T-cell (primary cell): ENCODE measurements at places on chromosomes 7 and 10. TPM values are rescaled to one million over a fixed set of nuclear protein-coding genes. Genes with fewer than 3 reads are reported as not detected.

- DNase-seq, result no peak
Measured at GRCh38 chr7:31082447-31082846, 30.3 kb downstream of the ADCYAP1R1 start.

- no peak for DNase-seq
Measured at GRCh38 chr10:93070378-93071176, 3.1 kb upstream of the CYP26A1 start.

GRCh38 chr10:93475871-93476270 lies 6.3 kb downstream of the MYOF start:
- DNase-seq, result no peak

DNA sequence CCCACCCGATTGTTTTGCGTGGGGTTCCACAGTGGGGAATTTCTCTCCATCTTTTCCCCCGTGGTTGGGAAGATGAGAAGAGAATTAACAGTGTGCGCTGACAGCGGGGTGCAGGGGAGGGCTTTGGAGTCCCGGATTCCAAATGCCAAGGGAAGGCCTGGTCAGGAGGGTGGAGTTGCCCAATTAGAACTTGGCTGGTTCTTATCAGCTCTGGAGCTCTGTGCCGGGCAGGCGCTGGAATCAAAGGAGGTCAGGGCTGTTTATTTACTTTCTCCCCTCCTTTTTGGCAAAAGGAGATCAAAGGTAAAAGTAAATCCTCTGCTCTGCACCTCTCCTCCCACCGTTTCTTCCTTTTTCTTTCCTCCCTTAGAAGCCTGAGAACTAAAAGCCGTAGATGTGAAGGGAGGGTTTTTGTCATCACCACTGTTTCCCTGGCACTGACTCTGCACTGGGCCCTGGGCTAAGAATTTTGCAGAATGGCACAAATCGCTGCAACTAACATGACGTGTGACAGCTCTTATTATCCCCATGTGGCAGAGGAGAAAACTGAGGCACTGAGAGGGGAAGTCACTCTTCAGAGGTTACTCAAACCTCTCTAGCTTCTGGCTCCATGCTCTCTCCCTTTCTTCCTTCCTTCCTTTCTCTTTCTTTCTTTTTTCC lies 95.2 kb upstream of the ZNF716 start:
- no peak for DNase-seq

- no peak for DNase-seq
Measured at GRCh38 chr10:127310430-127310829, 114.0 kb upstream of the INSYN2A start.

GRCh38 chr10:9285690-9286089 lies 1231.2 kb downstream of the GATA3 start:
- no peak for DNase-seq

GRCh38 chr10:22631646-22632278 lies 82.6 kb downstream of the PIP4K2A start:
- no peak for DNase-seq

DNA sequence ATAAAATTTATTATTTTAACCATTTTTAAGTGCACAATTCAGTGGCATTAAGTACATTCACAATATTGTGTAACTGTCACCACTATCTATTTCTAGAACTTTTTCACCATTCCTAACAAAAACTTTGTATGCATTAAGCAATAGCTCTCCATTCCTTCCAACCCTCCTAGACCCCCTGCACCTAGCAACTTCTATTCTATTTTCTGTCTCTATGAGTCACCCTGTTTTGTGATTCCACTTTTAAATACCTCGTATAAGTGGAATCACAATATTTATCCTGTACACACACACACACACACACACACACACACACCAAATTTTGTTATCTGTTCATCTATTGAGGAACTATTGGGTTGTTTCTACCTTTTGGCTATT lies 89.2 kb downstream of the ARID5B start:
- DNase-seq, result no peak

- no peak for DNase-seq
Measured at GRCh38 chr7:150375662-150376521, 3.2 kb upstream of the ZNF775 start.

GRCh38 chr10:88467835-88468485 lies 115.2 kb downstream of the RNLS start:
- no peak for DNase-seq

DNA sequence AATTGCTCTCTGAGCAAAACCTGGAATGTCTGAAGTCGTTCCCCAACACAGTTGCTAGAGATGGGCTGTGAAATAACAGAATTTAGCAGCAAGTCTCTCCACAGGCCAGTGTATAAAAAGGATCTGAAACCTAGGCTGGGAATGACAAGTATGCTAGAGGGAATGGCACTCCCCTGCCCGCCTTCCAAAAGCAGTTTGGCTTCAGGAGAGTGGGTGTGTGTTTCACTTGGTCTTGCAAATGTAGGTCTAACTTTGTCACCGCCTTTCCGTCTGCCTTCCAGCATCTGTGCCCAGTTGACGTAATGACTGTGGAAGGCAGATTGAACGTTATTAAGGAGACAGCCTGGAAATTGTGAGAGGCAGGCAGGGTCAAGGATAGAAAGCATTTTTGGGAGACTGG lies 18.0 kb upstream of the MTURN start:
- DNase-seq, result no peak

- DNase-seq, result peak; percentile 27
Measured at GRCh38 chr7:77538281-77539212, 1.5 kb downstream of the PTPN12 start.

DNA sequence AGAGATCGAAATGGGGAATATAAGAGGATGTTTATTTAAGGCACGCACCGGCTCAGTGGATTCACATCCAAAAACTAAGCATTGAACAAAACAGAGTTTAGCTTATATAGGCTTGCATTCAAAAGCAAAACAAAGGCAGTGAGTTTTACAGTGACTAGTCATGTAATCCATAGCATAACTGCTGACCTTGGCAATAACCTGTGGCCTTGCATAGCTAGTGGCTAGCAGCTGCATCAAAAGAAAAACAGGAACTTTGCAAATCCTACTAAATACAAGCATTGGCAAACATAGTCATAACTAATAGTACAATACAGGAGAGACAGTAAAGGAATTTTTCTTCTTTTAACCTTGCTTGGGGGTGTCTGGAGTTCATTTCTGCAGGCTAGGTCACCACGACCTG lies 9.7 kb upstream of the ZNF485 start:
- no peak for DNase-seq

DNA sequence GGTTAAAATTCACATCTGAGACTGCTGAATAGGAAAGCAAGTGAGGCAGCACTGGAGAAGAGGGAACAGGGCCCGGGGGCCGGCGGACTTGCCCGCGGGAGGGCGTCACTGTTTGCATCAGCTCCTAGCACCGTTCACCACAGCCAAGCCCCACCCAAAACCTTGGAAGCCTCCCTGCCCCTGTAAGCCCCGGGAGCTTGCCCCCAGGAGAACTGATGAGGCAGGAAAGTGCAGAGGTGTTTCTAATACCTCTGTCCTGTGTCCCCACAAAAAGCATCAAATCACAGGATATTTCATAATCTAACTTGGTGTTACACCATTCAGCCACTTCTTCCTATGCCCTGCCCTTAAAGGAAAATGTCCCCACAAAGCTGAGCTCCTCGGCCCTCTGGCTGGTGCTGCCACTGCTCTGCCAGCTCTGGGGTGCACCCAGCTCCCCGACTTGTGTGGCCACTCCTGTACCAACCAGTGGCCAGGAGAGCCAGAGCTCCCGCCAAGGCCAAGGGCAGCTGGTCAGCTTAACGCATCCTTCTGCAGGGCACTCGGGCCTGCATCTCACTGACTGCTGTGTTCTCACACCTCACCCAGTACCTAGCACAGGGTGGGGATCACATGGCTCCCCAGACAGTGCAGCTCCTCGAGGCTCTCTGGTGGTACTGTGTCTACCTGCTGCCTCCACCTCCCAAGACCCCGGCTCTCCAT lies 47.3 kb upstream of the CNPY1 start:
- no peak for DNase-seq

DNA sequence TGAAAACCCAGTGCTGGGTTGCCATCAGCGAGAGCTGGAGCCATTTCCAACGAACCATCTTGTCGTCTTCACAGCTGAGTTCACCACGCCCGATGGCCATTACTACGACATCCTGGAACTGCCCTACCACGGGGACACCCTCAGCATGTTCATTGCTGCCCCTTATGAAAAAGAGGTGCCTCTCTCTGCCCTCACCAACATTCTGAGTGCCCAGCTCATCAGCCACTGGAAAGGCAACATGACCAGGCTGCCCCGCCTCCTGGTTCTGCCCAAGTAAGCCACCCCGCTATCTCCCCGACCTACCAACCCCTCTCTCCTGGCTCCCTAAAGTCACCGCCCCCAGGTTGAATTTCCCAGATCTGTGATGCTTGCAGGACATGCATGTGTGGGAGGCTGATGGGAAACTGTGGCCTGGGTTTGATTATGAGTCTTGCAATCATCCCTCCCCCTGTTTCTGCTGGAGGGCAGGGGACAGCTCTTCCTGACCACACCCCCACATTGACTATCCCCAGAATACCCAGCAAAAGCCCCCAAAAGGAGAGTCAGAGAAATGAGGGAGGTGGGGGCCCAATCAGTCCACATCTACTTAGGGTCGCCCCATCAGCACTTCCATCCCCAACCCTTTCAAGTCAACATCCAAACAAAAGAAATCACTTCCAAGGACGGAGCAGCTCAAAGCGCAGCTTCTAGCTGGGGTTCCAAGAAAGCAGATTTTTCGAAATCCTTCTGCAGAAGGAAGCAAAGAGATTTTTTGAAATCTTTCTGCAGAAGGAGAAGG lies 6.9 kb downstream of the SERPINE1 start:
- DNase-seq, result no peak

DNA sequence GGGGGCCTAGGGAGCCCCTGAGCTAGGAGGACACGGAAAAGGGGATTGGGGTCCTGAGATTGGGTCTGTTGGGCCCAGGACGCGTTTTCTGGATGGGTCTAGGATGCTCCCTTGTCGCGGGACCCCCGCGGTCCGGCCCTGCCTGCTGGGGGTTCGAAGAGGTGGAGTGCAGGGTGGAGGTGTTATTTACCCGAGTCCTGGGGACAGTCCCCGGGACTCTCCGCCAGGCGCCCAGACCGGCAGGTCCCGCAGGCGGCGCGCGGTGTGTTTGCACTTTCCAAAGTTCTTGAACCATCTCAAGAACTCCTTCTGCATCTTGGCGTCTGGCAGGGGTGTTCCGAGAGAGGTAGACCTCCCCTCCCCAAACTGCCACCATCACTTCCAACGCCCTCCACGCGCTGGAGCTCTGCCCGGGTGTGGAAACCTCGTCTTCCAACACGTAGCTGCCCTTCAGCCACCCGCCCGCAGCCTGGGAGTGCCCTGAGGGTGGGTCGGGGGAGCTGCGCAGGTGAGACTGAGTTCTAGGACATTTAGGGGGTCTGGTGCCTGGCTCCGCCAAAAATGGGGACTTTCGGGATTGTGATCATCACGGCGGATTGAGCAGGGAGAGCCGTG lies 569 bp downstream of the CAV1 start:
- DNase-seq, result peak; percentile 27

GRCh38 chr7:156667110-156667426 lies 26.5 kb downstream of the RNF32 start:
- DNase-seq, result no peak

DNA sequence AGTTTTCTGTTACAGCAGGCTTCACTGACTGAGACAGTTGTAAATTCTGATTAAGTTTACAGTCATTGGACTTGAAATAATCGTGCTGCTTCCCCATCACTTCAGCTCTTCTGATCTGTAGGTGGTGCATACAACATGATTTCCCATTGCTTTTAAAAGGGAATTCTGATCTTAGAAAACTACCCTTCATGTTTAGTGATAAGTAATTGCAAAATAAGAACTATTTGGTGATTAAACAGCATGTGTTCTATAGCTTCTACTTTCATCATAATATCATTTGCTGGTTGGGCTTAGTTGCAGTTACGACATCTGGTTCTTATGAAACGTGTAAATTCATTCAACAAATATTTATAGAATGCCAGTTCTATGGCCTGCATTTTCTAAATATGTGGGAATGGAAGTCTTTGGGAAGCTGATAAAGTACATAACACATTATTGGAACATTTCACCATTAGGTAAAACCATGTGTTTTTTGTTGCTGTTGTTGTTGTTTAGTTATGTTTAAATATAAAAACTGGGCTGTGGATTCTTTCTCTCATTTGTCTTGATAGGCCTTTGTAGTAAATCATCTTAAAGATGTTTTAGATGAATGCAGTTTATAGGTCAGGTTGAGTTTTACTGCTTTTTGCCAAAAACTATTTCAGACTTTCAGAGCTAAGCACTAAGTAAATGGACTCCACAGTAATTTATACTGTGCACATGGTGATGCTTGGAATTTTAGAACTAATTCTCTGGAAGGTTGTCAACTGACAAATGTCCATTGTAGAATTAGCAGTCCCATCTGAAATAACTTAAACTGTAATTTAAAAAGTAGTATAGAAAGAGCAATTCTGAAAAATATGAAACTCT lies 13.1 kb downstream of the GNAI1 start:
- no peak for DNase-seq

DNA sequence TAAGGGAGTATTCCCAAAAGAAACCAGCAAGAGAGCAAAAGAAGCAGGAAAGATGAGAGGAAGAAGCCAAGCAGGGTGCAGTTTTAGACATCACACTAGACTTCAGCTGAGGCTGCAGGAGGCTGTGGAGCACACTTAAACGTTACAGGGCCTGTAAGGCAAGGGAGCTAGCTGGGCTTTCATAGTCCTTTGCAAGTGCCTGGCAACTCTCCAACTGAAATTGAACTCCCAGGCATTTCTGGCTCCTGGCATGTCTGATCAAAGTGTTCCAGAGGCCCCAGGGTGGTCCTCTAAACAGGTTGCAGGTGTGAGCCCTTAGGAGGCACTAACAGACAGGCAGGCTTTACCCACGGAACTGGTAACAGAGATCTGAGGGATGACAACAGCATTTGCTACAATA lies 750.2 kb downstream of the XPNPEP1 start:
- no peak for DNase-seq

DNA sequence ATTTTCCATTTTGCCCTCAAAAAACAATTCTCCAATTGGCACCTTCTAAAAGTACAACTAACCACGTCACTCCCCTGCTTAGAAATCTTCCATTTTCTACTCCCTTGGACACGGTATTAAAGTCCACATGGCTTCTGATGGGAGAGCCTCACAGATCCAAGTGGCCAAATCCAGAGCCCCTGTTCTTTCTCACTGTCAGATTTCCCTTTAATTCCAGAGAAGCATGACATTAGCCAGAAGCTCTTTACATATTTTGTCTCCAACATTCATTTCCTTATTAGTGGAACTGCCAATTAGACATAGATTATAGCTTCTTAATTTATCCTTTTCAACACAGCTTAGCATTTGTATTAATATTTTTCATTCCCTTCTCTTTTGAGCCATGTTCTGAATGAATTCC lies 118.7 kb downstream of the ELMO1 start:
- DNase-seq, result no peak

GRCh38 chr10:45136256-45136655 lies 135.5 kb downstream of the ZNF22 start:
- no peak for DNase-seq

FANK1 gene
- 3.3 TPM for total RNA-seq

STEAP1B gene
- 0.44 TPM for total RNA-seq

MIOS gene
- total RNA-seq, result 28.0 TPM

ADAM22 gene
- total RNA-seq, result 4.3 TPM

ELMO1 gene
- total RNA-seq, result 113 TPM

PTN gene
- total RNA-seq, result not detected

NDUFA5 gene
- total RNA-seq, result 53.1 TPM

ADAM12 gene
- 1.2 TPM for total RNA-seq

OPALIN gene
- total RNA-seq, result not detected

ADCY1 gene
- total RNA-seq, result 0.44 TPM

NT5C3A gene
- total RNA-seq, result 40.8 TPM

LSM8 gene
- total RNA-seq, result 39.6 TPM

GIMAP5 gene
- 271 TPM for total RNA-seq

TMEM139 gene
- not detected for total RNA-seq

KCNH2 gene
- total RNA-seq, result 4.6 TPM

CYP2C8 gene
- total RNA-seq, result not detected

METTL2B gene
- total RNA-seq, result 20.2 TPM

SEMA3A gene
- total RNA-seq, result 0.54 TPM
